ENCODE measurements at places on chromosomes 13 and 19. TPM values are rescaled to one million over a fixed set of nuclear protein-coding genes. Genes with fewer than 3 reads are reported as not detected.

OXGR1 gene
- total RNA-seq: not detected

CATSPERD gene
- not detected for total RNA-seq

CD33 gene
- not detected for total RNA-seq

CGB8 gene
- not detected for total RNA-seq

ZNF443 gene
- total RNA-seq: 2.1 TPM

EFNB2 gene
- 0.61 TPM for total RNA-seq

TTYH1 gene
- total RNA-seq: not detected

All from CD8-positive, alpha-beta T cell (primary cell).